ENCODE measurements at places on chromosomes 12 and 14. TPM values are rescaled to one million over a fixed set of nuclear protein-coding genes. Genes with fewer than 3 reads are reported as not detected.

The ANKRD33 gene
- not detected for total RNA-seq

The CSRP2 gene
- total RNA-seq: 18.4 TPM

The LRP1 gene
- total RNA-seq: 25.7 TPM

The CELA1 gene
- not detected for total RNA-seq

The FGF6 gene
- not detected for total RNA-seq

The PPP1CC gene
- total RNA-seq: 119 TPM

The LLPH gene
- 63.0 TPM for total RNA-seq

The SLC10A1 gene
- not detected for total RNA-seq

The CCDC38 gene
- 0.09 TPM for total RNA-seq

The EPYC gene
- total RNA-seq: not detected

The MVK gene
- total RNA-seq: 7.5 TPM

The GUCY2C gene
- total RNA-seq: 0.06 TPM

The AQP5 gene
- total RNA-seq: not detected

The RTL1 gene
- total RNA-seq: 0.33 TPM

The TSPAN8 gene
- total RNA-seq: not detected

The MYH6 gene
- total RNA-seq: not detected

The BORCS5 gene
- total RNA-seq: 10.7 TPM

The SPX gene
- 1.5 TPM for total RNA-seq

The IKZF4 gene
- total RNA-seq: 2.8 TPM

The MMP14 gene
- total RNA-seq: 1.3 TPM

The ZNF641 gene
- total RNA-seq: 7.8 TPM

The TAS2R8 gene
- not detected for total RNA-seq

The KRT71 gene
- total RNA-seq: not detected

The C12orf60 gene
- 1.8 TPM for total RNA-seq

The TBX3 gene
- 21.5 TPM for total RNA-seq

The SYCP3 gene
- 0.12 TPM for total RNA-seq

The SIVA1 gene
- total RNA-seq: 170 TPM

The BBS10 gene
- total RNA-seq: 5.8 TPM

The CRY1 gene
- total RNA-seq: 23.1 TPM

The ZBTB39 gene
- total RNA-seq: 6.4 TPM

The AMN gene
- 0.69 TPM for total RNA-seq

The CLEC4A gene
- total RNA-seq: not detected

The NKX2-1 gene
- total RNA-seq: 0.04 TPM

The SLC2A3 gene
- total RNA-seq: 5.7 TPM

The LBHD2 gene
- total RNA-seq: 0.18 TPM

The VIPAS39 gene
- 14.8 TPM for total RNA-seq

The ANKS1B gene
- total RNA-seq: 0.49 TPM

The FOXG1 gene
- 0.08 TPM for total RNA-seq

The KIF5A gene
- total RNA-seq: 0.18 TPM

The TDRD9 gene
- total RNA-seq: not detected

The ABCD2 gene
- not detected for total RNA-seq

The CMA1 gene
- total RNA-seq: not detected

The APOF gene
- total RNA-seq: not detected
